Testis (tissue), 5 donors: ENCODE measurements at places on chromosomes 7 and 10. TPM values are rescaled to one million over a fixed set of nuclear protein-coding genes. Genes with fewer than 3 reads are reported as not detected.

DNA sequence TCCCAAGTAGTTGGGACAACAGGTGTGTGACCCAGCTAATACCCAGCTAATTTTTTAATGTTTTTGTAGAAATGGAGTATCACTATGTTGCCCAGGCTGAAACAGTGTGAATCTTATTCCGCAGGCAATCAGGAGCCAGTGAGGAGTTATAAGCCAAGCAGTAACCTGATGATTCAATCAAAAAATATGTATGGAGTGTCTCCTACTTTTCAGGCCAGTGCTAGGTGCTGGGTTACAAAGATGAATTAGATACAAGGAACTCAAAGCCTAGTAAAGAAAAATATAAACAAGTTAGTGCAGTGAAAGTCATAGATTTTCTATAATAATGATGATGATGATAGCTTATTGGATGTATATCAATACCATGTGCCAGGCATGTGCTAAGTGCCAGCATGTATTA, 13.2 kb upstream of the IFRD1 start:
- no peak for DNase-seq

DNA sequence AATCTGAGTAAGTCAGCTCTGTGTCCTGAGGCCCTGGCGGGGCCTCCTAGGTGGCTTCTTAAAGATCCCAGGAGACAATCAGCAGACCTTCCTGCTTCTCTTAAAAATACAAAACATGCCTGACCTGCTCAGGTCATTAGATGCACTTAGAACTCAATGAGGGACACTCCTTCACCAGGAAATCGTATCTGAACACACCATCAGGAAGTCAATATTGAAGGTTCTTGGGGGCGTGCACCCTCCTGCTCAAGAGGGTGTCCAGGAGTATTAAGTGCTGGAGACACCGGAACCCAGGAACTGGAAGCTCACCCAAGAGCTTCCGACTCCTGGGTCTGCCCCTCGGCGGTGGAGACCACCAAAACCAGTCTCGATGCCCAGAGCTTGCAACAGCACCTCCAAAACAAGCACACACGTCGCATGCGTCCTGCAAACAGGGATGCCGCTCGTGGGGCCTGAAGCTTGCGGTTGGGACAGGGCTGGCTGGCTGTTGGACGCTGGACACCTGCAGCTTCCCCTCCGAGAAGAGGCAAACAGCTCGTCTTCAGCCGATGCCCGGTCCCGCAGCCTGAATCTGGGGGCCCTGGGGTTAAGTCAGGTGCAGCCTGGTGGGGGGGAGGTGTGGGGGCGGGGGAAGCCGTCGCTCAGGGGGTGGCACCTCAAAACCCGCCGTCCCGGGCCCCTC, 803 bp downstream of the RAPGEF5 start:
- DNase-seq, result peak; percentile 28

Gene SORCS3
- 1.3 TPM for total RNA-seq

DNA sequence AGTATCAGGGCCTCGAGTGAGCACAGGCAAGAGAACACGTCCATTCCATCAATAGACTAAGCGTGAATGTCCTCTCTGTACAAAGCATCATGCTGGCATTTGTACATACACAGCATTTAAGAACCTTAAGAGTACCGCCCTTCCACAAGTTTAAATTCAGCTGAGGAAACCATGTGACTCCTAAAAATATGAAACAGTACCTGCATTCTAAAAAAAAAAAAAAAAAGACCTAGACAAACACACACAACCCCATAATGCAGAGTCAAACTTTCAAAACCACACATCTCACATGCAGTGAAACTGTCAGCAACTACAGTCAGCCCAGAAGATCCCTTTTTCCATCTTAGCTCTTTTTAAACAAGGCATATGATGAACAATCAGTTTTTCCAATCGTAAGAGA, 124.3 kb downstream of the DIP2C start:
- no peak for DNase-seq

- DNase-seq, result no peak
Observed at GRCh38 chr10:5694573-5694972, 9.9 kb downstream of the TASOR2 start.

GRCh38 chr7:46682836-46683624, 762.0 kb upstream of the IGFBP3 start:
- DNase-seq, result no peak

DNA sequence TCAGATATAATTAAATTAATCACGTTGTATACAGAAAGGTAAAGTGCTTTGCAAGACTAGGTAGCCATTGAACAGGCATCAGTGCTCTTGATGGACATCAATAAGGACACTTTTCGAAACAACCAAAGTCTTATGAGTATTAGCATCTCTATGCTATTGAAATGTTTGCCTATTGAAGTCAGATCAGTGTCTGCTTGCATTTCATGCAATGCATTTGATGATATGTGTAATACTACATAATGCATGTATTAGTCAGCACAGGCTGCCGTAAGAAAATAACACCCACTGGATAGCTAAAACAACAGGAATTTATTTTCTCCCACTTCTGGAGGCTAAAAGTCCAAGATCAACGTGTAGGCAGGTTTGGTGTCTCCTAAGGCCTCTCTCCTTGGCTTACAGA, 209.3 kb upstream of the PLXDC2 start:
- DNase-seq, result no peak

Gene GPR158
- 2.0 TPM for total RNA-seq

DNA sequence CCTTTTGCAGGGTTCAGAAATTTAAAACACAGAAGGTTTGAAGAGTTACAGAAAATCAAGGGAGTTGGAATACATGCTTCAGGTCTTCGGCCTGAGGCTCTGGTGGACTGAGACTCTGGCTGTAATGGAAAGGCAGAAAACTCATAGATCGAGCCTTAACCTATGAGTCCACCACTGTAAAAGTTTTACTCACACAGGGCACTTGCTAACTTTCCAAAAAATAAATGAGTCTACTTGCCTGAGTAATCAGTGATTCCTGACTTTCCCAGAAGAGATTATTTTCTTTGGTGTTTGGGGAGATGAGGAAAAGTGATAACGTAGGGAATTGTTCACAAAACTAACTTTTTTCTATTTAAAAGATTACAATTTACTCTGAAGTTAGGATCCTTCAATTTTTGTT, 108.0 kb downstream of the MBL2 start:
- no peak for DNase-seq

Gene AKR1C3
- total RNA-seq, result 15.2 TPM
